Kasumi-1 (cell line): ENCODE measurements at places on chromosomes 2 and 18.

- no peak for DNase-seq
These were observed 19.9 kb downstream of the WDSUB1 start for GRCh38 chr2:159266554-159266953.

GRCh38 chr2:56127010-56127409 lies 56.8 kb upstream of the CCDC85A start:
- DNase-seq, result no peak

GRCh38 chr2:143431316-143431715 lies 302.1 kb downstream of the ARHGAP15 start:
- no peak for DNase-seq

- DNase-seq, result no peak
These were observed 959.6 kb upstream of the SOX11 start for GRCh38 chr2:4732560-4732959.

GRCh38 chr18:80103231-80103630 lies 5.8 kb upstream of the ADNP2 start:
- DNase-seq, result no peak

GRCh38 chr18:58654896-58655614 lies 16.2 kb upstream of the MALT1 start:
- no peak for DNase-seq

GRCh38 chr2:48838029-48838428 lies 82.5 kb upstream of the LHCGR start:
- peak; percentile 17 for DNase-seq

GRCh38 chr2:191607096-191607495 lies 70.8 kb upstream of the NABP1 start:
- no peak for DNase-seq
